ENCODE measurements at places on chromosomes 7 and 10.

DNA sequence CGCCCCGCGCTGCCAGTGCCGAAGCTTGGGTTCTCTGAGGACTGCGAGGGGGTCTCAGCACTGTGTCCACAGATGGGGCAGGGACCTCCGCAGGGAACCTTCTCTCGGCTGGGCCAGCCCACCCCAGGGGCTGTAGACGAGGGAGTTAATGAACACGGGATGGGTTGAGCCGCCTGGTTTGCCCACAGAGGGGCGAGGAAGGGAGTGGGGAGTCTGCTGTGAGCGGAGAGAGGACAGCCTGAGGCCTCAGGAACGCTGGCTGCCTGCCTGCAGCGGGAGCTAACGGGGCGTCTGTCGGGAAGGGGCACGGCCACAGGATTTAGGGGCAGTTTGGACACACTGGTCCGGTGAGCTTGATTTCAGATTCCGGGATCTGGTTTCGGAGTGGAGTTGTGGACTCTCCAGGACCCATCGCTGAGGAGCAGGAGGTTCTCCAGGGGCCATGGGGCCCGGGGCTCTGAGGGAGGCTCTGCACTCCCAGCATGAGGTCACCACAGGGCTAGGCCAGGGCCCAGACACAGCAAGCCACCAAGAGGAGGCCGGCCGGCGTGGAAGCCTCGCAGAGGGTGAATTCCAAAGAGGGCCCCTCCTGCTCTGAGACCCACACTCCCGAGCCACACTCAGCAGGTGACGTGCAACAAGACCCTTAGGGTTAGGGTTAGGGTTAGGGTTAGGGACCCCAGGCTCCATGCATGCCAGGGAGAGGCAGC is 19.0 kb upstream of the FAM20C start:
- DNase-seq = no peak

DNA sequence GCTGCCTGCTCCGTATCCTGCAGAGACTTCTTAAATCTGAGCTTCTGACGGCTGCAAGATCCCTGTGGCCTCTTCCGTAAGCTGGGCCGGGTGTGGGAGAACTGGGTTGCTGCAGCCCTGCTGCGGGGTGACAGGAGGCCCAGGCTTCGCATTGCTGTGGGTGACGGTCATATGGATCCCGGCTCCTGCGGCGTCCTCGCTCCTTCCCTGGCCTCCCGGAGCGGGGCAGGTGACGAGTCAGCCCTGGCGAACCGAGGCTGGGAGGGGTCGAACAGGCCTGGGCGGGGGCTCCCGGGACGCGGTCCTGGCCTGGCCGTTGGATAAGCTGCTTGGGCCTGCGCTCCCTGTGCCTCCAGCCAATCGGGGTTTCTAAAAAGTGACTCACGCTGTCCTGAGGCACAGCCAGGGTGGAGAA is 7.8 kb upstream of the UBE2D1 start:
- DNase-seq = no peak

GRCh38 chr7:37703361-37703760 is 19.8 kb downstream of the GPR141 start:
- DNase-seq = no peak

- DNase-seq = no peak
Measured at GRCh38 chr10:121154846-121155245, 303.7 kb downstream of the WDR11 start.

- DNase-seq = no peak
Measured at GRCh38 chr7:67842571-67842970, 845.9 kb downstream of the TYW1 start.

GRCh38 chr10:129727495-129727894 is 236.6 kb downstream of the EBF3 start:
- DNase-seq = no peak
